AG09309 (cell line): ENCODE measurements at places on chromosomes 6 and 20.

DNA sequence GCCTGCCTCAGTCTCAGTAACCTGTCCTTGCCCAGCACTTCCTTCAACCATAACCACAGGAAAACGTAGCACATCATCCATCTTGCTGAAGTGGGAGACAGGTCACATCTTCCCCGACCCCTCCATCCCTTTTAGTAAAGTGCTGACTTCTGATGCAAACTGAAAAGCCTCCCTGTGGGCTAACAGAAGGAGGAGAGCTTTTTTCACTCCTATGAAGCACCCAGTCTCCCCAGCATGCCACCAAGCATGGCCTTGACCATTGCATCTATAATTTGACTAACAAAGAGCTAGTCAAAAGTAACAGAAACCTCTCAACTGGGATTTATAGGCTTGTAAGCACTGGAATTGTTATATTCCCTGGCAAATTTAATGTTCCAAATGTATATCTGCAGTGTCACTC lies 288.9 kb upstream of the IRAK1BP1 start:
- no peak for DNase-seq

- DNase-seq = peak; percentile 14
Observed at GRCh38 chr6:63663147-63663955, 27.7 kb downstream of the PHF3 start.

GRCh38 chr6:48134246-48134645 lies 23.2 kb upstream of the PTCHD4 start:
- DNase-seq = no peak

DNA sequence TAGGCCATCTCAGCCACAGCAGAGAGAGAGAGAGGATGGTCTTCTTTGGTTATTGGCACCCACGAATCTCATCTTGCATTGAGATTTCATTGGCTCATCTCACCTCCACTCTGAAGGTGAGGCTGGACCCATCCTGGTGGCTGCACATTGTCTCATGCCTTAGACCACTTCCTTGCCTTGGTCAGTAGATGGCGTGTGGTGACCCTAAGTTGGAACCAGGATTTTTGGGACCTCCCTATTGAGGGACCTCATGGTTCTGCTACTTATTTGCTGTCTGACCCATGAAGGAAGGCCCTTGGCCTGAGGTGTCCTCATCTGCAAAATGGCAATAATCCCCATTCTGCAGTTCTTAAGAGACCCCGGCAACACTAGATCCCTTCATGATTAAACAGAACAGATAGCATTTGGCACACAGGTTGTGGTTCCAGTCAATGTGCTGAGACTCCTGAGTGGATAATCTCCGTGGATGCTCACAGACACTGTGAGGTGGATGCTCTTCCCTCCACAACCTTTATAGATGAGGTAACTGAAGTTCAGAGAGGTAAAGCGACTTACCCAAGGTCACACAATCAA lies 21.5 kb upstream of the AAR2 start:
- DNase-seq = no peak
